Endothelial cell of umbilical vein (primary cell): ENCODE measurements at places on chromosomes 2 and 18.

DNA sequence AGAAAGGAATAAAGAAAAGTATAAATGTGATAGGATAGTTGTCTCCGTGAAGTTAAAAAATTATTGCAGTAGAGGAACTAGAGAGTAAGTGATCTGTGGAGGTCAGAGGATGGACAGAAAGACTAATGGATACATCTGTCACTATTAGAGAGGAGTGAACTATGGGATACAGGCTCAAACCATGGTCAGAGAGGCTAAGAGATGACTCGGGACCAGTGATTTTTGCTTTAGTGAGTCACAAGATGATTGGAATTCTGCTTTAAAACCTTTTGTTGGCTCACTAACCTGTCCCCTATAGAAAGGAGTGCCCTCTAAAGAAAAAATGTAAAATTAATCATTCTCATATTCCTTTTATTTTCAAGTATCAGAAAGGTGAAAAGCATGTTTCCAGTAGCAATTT is 30.3 kb downstream of the ALMS1 start:
- DNase-seq, result no peak

GRCh38 chr2:119469661-119470297 is 38.1 kb downstream of the TMEM37 start:
- no peak for DNase-seq

GRCh38 chr2:70686577-70687460 is 81.2 kb downstream of the ADD2 start:
- DNase-seq, result no peak

DNA sequence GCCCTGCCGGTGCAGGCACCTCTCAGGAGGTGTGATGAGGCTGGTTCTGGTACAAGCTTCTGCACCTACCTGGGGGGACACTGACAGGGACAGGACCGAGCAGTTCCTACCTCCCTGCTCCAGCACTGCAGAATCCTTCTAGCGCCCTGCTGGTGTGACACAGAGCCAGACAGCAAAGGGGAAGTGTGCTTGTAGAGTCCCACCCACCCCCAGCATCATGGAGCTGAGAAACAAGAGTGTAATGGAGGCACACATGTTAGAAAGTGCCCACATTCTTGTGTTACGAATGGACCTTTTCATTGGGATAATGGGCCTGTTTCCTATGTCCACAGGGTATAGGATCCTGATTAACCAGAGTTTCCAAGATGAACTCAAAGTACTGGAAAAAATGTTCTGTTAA is 38.3 kb downstream of the OXER1 start:
- DNase-seq, result no peak

DNA sequence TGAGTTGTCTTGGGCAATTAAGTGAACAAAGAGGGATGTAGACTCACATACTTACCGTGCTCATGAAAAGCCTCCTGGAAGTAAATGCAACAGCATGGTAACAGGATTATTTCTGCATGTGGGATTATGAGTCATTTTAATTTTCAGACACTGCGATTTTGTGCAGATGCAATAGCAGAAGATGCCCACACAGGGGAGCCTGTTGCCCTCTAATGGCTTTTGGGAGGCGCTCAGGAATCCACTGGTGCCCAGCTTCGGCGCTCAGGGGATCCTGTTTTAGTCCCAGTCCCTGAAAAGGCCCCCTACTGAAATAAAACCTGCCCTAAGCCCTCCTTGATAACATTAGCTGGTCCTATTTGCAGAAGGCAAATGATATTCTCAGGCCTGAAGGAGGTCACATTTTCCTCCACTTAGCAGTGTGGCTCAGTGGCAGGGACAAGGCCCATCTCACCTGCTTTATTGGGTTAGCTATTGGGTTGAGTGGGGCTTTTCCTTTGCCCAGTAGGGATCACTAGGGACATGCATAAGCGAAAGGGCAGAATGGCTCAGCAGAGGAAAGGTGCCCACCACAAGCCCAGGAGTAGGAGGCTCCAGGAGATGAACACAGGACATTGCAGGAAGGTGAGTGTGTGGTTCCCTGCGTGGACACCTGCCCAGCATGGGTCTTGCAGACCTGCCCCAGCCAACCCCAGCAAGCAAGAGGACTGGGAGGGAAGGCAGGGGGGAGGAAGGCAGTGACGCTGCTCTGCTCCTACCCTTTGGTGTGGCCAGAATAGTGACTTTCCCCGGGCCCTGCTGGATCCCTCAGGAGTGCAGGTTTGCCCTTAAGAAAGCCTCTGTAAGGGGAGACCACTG is 26.5 kb upstream of the KCNS3 start:
- peak; percentile 51 for DNase-seq

- DNase-seq, result no peak
Measured at GRCh38 chr2:143463719-143464118, 334.5 kb downstream of the ARHGAP15 start.

DNA sequence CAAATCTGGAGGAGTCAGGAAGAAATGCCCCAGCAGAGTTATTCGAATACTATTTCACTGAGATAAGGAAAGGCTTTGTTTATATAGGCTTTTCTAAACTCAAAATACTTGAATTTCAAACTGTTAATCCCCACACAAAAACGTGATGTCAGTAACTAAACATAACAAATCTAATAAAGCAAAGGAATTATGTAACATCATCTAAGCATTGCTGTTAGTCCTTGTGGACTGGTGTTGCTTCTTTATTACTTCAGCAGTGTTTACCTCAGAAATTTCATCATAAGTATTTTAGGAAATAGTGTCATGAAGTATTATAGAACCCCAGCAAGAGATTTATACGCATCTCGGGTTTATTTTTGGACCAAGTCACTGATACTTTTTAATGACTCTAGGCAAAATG is 19.7 kb upstream of the SANBR start:
- no peak for DNase-seq

GRCh38 chr2:228793116-228793515 is 478.0 kb downstream of the PID1 start:
- no peak for DNase-seq

GRCh38 chr18:63514888-63515678 is 27.1 kb upstream of the SERPINB12 start:
- peak; percentile 15 for DNase-seq

DNA sequence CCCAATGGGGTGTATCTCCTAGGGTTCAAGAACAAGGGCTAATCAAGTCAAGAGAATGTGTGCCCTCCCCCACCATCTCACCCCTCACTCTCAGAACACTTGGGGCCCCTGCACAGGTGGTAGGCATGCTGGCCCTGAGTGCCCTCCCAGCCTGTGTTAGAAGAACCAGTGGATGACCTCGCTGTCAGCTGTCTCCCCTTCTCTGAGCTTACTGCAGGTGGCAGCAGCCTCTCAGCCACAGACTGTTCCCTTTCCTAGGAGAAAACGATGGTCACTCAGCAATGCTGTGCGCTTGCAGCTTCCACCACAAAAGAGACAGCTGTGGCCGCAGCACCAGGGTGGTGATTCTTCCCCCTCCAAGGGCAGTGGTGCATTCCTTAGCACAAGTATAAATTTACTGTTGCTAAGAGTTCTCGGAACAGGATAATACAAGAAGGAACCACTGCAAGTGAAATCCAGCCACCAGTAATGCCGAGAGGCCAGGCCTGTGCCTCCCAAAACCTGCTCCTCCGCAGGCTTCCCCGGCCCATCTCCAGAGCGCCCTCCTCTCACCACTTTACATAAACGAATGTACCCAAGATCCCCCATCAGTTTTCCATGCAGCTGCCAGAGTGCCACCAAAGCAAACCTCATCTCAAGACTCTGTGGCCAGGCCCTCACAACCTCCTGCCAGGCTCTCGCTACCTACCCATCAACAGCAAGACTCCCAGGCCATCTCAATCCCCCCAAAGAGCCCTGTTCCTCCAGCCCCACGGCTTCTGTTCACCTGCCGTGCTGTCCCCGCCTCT is 935 bp upstream of the RAMP1 start:
- peak; percentile 60 for DNase-seq

- DNase-seq, result no peak
Measured at GRCh38 chr2:39922679-39923405, 143.8 kb upstream of the THUMPD2 start.

DNA sequence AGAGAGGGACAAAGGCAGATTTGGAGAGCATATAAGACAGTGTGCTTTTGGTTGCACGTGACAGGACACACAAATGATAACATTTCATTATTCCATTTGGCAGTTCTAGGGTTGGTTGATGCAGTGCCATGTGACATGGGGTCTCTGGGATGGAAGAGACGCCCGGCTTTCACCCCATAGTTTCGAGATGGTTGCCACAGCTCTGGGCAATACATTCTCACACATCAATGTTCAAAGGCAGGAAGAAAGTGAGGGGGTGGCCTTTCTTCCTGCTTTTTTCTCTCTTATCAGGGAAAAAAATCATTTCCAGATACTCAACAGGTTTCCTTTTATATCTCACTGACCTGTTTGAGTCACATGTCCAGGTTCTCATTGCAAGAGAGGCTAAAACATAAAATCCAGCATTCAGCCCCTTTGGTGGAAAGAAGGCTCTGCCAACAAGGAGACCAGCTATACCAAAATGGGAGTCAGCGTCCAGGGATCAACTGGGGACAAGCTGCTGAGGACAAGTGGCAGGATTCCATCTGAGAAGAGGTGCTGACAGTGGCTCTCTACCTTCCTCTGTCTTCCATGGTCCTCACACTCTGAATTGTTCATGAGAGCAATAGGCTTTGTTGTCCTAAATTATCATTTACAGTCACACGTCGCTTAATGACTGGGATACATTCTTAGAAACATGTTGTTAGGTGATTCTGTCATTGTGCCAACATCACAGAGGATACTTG is 29.1 kb upstream of the ANKRD44 start:
- peak; percentile 22 for DNase-seq

DNA sequence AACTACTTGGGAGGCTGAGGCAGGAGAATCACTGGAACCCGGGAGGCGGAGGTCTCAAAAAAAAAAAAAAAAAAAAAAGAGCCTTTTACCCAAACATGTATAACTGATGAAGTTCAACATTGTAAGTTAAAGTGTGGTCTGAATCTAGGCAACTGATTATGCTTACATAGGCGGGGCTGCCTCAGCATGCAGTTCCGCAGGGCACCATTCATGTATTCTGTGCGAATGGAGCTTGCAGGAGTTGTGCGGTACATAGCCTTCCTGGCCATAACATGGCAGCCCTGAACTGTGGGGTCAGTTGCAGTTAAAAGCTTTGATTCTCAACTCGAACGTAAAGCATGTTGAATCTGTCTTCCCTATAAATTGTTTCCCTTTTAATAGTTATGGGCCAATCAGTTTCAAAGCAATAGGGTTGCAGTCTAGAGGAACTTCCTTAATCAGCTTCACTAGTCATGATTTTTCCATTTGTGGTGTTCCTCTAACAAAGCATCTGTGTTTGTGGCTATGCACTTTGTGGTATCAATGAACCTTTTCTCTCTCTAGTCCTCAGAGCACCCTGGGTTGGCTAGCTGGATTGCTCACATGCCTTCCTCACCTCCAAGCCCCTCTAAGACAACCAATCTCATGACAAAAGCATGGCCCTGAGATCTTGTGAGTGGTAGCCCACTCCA is 30.6 kb upstream of the CEP68 start:
- no peak for DNase-seq

GRCh38 chr2:207480521-207481040 is 49.2 kb upstream of the CREB1 start:
- no peak for DNase-seq

DNA sequence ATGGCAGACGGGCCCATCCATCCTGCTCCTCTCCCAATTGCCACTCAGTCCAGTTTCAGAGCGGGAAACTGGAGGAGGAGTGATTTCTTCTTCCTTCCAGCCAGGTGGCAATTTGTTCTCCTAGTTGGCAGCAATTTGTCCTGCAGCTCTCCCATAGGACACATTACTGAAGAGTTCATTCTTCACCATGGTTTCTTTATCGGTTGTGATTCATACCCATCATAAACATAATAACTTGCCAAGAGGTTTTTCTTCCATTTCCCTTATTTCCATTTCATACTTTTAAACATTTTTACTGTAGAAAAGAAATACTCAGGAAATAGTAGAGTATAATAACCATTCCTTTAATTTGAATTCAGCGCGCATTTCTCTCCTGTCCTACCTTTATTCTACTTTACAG is 377.9 kb upstream of the RAB12 start:
- no peak for DNase-seq

- no peak for DNase-seq
Measured at GRCh38 chr2:14182227-14182946, 450.1 kb upstream of the LRATD1 start.

DNA sequence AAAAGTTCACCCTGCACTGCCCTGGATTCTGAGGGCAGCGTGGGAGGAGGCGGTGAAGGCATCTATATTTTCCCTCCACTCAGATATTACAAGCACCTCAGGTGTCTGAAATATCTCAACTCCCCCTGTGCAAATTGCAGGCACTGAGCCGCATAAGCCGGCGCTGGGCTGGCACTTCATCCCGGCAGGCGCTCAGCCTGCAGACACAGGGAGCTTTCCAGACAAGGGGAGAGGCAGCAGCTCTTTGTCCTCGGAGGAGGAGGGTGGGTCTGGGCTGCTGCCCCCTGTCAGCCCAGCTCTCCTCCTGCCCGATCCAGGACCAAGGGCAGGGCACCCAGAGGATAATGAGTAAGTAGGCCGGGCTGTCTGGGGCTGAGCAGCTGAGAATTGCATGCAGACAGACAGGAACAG is 189.3 kb upstream of the MYT1L start:
- DNase-seq, result no peak

DNA sequence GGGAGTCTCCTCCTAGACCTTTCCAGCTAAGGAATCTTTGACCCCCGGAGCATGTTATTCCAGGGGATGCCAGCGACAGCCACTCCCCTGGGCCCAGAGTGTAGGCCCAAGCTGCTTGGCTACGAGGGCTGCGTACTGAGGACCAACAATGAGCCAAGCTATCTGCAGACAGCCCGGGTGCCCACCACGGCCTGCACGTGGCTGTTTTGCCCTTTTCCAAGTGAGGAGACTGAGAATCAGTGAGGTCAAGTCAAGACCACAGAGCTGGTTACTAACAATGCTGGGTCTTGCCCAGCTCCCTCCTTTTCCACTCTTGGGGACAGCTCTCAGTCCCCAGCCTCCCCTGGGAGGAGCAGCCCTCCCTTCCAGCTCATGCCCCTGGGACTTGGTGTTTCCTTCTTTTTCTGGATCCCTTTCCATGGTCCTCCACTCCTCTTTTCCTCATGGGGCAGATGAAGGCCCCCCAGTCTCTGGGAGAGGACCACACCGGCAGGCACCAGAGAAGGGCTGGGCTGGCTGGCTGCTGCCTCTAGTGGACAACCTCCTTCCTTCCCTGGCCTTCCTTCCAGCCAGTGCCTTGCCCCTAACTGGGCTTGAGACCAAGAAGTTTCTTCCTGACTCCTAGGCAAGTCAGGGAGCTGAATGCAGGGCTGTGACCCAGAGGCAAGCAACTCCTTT is 550 bp upstream of the MALL start:
- peak; percentile 77 for DNase-seq
